Activated effector memory CD4-positive, alpha-beta T cell treated with Interleukin-2 at 50 U/mL for 16 hours (primary cell): ENCODE measurements at places on chromosomes 7 and 10.
A peak's percentile ranks its signal among the peaks of the same experiment; 100 is the strongest.

- DNase-seq, result no peak
Observed at GRCh38 chr7:104772405-104773345, 241.3 kb upstream of the KMT2E start.

- no peak for DNase-seq
Observed at GRCh38 chr10:99435986-99436638, 5.7 kb upstream of the GOT1 start.

DNA sequence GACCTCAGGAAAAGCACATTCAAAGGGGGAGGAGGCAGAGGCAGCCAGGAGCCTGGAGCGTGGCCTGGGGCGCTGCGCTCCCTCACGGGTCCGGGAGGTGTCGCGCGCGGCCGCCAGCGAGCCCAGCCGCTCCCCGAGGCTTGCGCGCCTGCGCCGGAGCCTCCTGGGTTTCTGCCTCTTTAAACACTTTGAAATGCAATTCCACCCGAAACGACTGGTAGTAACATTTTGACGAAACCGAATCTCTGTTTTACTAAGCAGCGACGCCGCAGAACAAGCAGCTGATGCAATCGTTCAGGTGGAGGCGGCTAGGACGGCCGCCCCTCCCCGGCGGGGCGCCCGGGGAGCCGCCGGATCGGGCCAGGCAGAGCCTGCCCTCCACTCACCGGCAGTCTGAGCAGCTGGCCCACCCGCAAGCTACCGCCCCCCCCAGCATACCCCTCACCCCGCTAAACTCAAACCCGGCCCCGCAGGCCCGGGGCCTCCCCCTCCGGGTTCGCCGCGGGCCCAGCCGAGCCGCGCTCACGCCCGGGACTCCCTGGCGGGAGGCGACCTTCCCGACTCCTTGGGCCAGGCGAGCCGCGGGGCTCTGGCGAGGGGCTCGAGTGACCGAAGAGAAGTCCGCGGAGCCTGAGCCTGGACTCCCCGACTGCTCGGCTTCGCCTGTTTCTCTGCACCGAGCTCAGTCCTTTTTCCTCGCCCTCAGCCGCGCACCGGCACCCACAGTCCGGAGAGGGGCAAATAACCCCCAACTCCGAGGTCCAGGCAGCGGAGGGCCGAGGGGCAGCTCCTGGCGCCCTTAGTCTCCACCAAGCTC, 3.2 kb downstream of the MKX start:
- DNase-seq, result peak; percentile 65

- no peak for DNase-seq
Observed at GRCh38 chr7:96534221-96534620, 175.4 kb downstream of the SEM1 start.

DNA sequence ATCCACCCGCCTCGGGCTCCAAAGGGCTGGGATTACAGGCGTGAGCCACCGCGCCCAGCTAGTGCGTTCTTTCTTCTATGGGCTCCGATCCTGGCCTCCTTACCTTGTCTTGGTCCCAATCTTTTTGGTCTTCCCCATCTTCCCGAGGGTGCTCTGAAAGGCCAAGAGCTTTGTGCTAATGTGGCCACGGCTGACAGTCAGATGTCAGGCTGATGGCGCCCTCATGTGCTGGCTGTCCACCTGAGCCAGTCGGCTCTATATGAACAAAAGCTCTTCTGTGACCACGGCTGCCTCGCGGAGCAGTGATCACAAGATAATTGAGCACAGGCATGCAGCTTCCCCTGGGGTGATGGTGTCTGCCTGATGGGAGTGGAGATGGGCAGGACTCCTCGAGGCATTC, 11.0 kb upstream of the AHCYL2 start:
- DNase-seq, result no peak

- DNase-seq, result no peak
Observed at GRCh38 chr7:564176-564865, 44.7 kb upstream of the PDGFA start.

- no peak for DNase-seq
Observed at GRCh38 chr7:19853261-19853832, 79.9 kb upstream of the TMEM196 start.
